ENCODE measurements at places on chromosomes 1 and 21.

- DNase-seq, result peak; percentile 86
Observed at GRCh38 chr1:2300004-2300771, 72.1 kb downstream of the SKI start.

DNA sequence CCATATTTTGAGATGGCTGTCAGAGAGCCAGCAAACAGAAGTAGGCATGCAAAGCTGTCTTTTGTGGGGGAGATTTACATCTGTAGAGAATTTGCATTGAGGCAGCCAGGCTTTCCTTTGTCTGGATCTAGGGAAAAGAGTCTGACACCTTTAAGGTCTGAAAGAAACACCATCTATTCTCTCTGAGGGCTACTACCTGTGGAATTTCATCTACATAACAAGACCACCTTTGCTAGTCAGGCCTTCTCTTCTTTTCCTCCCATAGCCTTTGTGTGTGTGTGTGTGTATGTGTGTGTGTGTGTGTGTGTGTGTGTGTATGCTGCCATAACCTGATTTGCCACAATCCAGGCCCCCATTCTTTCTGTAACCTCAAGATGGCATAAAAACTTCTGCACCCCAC is 28.4 kb upstream of the DMRTB1 start:
- DNase-seq, result no peak

DNA sequence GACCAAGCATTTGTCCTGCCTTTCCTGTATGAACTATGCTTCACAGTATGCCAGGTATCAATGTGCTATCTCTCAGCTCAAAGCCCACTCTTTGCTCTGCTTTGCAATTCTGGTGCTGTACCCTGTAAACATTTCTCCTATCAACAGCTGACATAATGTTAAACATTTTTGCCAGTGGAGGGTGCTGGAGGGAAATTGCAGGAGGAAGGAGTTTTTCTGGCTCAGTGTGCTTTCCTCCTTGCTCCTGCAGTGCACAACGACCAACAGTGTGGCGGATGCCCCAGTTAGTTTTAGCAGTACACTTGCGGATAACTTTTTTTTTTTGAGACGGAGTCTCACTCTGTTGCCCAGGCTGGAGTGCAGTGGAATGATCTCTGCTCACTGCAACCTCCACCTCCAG is 67.1 kb upstream of the PTGFRN start:
- no peak for DNase-seq

- DNase-seq, result no peak
Observed at GRCh38 chr1:239795304-239795703, 296.4 kb upstream of the FMN2 start.

DNA sequence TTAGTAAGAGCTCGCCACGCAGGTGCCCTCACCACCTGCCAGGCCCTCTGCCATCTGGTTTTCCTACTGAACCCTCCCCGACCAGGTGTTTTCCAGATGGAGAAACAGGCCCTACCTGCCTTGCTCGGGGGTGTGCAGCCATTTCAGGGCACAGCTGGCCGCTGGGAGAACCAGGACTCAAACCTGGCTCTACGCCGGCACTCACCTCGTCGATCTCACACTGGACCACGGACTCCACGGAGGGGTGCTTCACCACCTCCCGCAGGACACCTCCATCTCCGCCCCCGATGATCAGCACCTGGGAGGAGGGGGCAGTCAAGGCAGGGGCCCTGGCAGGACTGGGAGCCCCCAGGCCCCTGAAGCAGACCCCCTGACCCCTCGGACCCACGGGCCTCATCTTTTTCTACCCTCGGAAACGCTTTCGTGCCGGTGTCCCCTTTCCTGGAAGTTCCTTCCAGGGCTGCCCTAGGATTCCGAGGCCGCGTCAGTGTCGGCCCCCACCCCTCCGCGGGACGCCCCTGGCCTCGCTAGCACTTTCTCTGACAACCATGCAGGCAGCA is 1.1 kb downstream of the SRM start:
- DNase-seq, result no peak

GRCh38 chr1:239951511-239952140 is 140.1 kb upstream of the FMN2 start:
- DNase-seq, result peak; percentile 53

DNA sequence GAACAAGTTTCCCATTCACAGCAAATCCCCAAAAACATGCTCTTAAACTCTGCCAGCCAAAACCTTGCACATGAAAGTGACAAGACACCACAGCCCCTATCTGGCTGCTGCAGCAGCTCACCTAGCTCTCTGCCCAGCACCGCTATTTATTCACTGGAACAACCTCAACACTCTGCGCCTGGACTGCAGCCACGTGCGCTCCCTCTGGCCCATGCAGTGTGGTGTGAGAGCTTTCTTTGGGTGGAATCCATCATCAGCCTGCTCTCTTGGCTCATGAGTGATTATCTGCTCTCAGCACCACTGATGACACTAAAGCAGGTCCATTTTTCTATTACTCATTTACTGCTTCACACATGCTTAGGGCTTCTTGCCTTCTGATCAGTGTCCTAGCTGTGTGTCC is 11.4 kb downstream of the KCNJ6 start:
- DNase-seq, result no peak
